ENCODE measurements at places on chromosomes 5 and 9.

GRCh38 chr5:129113867-129114266 lies 19.3 kb downstream of the ISOC1 start:
- no peak for DNase-seq

DNA sequence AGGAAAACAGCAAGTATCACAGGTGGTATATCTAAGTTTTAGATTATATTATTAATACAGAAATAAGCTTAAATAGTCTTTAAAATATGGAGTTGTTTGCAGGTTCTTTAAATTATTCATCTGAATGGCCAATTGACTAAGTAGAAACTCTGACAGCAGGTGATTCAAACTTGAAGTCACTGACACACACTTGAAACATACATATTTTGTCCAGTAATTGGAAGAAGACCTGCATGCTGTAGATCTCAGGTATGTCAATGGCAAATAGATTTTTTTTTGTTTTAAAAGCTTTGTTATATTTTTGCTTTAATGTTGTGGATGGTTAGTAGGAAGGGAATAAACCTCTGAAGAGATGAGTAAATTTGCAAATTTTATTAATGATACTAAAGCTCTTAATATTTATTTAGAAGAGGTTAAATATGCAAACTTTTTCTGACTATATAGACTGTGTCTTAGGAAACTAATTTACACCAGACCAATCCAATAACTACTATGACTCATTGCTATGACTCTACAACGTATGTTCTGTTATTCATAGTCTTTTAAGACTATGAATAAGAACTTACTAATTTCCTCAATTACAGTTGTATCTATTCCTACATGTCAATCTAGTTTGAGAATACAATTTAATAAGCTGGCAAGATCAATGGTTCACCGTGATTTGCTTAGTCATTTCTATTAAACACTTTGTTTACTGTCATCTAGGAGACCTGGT lies 53.9 kb upstream of the RORB start:
- no peak for DNase-seq

DNA sequence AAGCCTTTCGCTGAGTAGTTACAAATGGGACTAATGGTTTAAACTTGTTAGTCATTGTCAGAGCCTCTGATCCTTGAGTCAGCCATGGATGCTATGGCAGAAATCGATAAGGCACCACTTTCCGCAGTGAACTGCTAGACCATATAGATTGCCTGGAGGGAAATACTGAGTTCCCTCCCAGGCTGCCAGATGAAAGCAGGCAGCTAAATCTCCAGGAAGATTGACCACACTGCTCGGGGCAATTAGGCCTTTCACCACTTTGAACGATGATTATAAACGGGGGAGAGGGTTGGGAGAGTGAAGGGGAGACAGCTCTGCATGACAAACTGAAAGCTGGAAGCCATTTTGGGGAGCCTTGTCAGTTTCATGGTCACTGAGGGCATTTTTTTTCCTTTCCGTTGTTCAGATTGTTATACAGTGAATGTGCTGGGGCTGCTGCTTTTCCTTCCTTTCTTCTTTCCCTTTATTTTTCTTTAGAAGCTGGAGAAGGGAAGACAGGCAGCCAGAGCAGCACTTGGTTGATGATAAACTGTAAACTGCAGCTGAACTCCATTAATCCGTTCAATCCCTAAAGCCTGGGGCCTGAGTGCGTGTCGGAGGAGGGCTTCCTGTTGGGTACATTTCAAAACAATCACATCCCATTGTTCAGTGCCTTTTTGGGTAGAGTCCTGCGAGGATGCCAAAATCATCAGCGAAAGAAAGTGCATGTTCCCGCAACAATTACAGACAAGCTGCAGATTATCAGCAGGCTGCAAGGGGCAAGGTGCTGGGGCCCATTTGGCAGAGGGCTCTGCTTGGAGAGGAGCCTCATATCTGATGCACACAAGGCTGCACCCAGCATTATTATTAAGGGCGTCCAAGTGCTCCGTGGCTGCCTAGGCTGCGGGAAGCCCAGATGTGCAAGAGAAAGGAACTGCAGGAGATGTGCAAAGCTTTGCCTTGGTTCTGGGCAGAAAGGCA lies 308.4 kb downstream of the PSAT1 start:
- no peak for DNase-seq

- no peak for DNase-seq
Measured at GRCh38 chr9:83800236-83801033, 17.1 kb downstream of the GKAP1 start.

- DNase-seq = no peak
Measured at GRCh38 chr5:160171666-160172065, 52.4 kb upstream of the PWWP2A start.

GRCh38 chr9:120648581-120649197 lies 65.6 kb downstream of the MEGF9 start:
- no peak for DNase-seq

DNA sequence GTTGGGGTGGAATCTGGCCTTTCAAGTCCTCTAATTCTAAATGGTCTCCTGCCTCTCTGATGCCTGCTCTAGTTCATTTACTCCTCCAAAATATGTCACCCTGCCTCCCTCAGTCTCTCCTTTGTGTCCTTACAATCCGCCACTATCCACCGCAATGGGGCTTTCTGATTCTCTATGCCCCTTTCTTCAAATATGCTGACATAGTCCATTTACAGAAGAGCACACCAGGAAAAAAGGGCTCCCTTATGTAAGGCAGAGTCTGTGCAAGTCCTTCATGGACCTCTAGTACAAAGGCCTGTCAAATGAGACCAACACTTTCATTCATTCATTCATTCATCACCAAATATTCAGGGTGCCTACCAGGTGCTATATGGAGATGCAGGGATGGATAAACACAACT lies 2.0 kb upstream of the ASTN2 start:
- no peak for DNase-seq

- DNase-seq = no peak
Measured at GRCh38 chr5:90802474-90803317, 244.1 kb downstream of the ADGRV1 start.

- no peak for DNase-seq
Measured at GRCh38 chr5:127409921-127410675, 107.3 kb upstream of the PRRC1 start.

DNA sequence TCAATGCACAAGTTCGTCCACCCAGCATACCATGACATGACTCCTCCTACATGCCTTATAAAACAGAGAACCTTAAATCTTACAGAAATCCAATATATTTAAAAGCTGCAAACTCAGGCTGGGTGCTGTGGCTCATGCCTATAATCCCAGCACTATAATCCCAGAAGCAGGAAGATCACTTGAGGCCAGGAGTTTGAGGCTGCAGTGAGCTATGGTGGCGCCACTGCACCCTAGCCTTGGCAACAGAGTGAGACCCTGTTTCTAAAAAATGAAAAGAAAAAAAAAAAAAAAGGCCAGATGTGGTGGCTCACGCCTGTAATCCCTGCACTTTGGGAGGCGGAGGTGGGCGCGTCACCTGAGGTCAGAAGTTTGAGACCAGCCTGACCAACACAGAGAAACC lies 68.7 kb downstream of the MTMR12 start:
- DNase-seq = no peak

GRCh38 chr5:34586117-34586885 lies 69.8 kb upstream of the RAI14 start:
- no peak for DNase-seq

DNA sequence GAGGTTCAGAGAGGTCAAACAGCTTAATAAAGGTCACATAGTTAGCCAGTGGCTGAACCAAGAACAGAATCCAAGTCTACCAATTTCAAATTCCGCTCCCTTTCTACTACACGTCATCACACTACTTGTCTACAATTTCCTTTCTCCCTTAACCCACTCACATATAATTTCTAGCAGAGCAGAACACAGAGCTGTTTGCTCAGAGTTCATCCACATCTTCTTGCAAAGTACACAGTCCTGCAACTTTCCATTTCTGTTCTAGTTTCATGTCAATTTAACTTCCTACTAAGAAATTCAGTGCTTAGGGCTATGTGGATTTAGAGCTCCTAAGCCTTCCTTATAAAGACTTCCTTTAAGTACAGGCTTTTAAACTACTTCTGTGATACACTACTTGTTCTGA lies 61.3 kb downstream of the MEGF9 start:
- DNase-seq = no peak

GRCh38 chr5:138936-139335 lies 47.0 kb downstream of the PLEKHG4B start:
- DNase-seq = no peak

GRCh38 chr5:168969326-168969886 lies 331.5 kb downstream of the SLIT3 start:
- DNase-seq = no peak

DNA sequence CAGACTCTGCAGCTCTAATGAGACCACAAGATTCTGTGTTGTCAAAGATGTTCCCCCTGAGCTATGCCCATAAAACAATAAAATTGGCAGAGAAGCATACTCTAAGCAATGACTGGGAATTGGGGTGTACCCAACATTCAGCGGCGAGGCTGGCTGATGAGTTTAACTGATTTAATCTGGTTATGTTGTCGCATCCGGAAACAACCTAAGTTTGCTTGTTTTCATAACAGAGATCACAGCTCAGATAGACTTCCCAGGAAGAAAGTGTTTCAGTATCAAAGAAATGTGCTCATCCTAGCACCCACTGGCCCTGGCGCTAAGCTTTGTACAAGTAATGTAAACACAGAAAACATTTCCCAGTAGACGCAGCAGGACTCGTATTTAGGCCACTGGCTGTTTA lies 7.4 kb downstream of the SEMA5A start:
- DNase-seq = no peak

- no peak for DNase-seq
Measured at GRCh38 chr5:177520916-177521513, 4.3 kb upstream of the DDX41 start.

DNA sequence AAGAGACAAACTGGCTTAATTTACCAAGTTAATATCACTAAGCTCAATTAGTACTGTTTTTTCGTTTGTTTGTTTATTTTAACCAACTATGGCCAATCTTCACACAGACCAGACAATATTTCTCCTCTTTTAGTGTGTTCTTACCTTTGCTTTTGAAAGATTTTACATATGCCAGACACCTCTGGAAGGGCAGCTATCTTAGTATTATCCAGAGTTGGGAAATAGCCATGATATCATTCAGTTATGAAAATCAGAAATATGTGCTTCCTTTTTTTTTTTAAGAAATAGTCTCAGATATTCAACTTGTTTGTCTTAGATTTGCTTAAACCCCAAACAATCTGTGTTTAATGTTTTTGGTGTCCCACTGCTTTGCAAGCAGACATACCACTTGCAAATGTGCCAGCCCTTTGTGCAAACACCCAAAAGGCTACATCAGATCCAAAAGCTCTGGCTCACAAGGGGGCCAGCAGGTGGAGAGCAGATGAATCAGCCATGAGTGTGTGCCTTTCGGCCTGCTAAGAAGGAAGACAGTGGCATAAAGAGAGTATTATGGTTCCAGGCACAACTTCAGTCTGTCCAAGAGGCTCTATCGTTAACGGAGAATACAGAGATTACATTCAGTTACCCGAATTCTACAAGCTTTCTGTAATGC lies 147.6 kb downstream of the EFNA5 start:
- no peak for DNase-seq

DNA sequence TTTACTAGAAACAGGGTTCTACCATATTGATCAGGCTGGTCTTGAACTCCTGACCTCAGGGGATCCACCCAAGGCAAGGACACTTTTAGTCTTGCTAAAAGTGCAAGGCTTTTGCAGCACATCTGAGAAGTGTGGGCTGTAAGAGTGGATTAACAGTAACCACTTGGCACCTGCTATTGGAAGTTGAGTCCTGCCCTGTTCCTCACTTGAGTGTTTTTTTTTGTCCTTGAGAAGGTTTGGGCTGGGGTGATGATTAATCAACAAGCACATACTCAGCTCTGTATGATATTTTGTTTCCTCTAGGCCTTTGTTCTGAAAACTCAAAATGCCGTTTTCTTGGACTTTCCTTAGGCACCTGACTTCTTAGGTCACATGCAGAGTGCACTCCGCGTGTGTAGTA lies 37.4 kb downstream of the SNX30 start:
- no peak for DNase-seq

DNA sequence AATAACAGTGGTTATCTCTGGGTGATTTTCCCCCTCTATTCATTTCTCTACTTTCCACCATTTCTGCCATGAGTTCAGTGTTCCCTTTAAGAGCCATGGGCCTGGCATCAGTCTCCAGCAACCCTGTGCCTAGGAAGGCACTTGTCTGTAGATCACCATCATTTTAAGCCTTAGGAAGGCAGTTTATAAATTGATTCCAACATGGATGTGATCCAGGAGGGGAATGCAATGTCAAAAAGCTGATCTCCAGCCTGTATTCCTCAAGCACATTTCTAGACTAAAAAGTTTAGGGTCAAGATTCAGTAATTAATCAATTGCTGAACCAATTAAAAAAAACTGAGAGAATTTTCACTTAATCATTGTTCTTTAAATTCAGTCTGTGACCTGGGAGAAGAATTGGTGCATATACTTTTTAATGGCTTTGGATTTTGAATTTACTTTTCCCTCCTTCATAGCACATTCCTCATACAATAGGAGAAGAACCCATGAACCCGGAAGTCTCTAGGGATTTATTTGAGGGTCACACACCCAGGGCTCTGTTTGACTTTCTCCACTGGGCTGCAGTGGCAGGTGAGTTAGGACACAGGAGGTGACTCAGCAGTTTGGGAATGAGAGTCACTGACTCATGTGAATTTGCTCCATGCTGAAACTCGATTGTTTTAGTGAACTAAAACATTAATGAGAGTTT lies 6.1 kb upstream of the ERMP1 start:
- no peak for DNase-seq

GRCh38 chr9:89980600-89980999 lies 375.8 kb downstream of the GADD45G start:
- no peak for DNase-seq

GRCh38 chr5:139954022-139954421 lies 89.1 kb downstream of the NRG2 start:
- no peak for DNase-seq

All from GM12878 (cell line).